ENCODE measurements at places on chromosomes 7 and 10.
A peak's percentile ranks its signal among the peaks of the same experiment; 100 is the strongest.

DNA sequence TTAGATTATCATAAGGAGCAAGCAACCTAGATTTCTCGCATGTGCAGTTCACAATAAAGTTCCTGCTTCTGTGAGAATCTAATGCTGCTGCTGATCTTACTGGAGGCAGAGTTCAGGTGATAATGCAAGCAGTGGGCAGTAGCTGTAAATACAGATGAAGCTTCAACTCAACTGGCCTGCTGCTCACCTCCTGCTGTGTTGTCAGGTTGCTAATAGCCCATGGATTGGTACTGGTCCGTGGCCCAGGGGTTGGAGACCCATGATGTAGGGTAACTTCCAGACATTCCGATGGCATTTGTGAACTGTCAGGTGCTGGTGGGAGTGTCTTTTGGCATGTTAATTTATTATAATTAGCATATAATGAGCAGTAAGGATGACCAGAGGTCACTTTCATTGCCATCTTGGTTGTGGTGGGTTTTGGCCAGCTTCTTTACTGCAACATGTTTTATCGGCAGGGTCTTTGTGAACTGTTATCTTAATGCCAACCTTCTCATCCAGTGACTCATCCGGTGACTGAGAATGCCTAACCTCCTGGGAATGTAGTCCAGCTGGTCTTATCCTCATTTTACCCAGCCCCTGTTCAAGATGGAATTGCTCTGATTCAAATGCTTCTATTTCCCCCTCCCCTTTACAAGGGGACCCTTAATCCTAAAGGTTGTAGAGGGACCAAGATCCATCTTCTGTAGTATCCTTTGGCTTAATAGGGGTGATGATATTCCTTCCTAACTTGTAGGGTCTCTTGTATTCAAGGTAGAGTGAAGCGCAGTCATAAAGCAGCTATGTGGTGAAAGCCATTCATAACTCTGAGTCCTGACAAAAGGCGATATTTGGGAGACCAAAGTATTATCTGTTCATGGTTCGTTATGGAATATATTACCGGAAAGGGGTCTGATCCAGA, 165.8 kb downstream of the CCSER2 start:
- DNase-seq, result no peak

GRCh38 chr10:47040041-47040491, 128.8 kb downstream of the PTPN20 start:
- DNase-seq, result no peak

DNA sequence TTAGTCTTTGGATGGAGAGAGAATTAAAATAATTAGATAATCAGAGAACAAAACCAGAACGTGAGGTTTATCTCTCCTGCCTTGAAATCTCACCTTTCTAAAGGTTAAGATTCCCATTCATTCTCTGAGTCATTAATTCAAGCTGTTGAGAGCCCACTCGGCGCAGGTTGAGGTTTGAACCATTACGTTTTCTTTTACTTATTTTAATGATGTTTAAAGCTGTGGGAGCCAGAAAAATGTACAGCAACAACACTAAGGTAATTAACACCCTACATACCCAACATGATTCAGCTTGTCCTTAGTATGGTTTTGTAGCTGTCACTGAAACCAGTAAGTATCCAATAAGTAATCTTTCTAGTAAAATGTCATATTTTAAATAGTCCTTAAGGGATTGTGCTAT, 153.0 kb upstream of the ANK3 start:
- DNase-seq, result no peak

GRCh38 chr10:131002031-131002861, 309.3 kb downstream of the TCERG1L start:
- DNase-seq, result no peak

DNA sequence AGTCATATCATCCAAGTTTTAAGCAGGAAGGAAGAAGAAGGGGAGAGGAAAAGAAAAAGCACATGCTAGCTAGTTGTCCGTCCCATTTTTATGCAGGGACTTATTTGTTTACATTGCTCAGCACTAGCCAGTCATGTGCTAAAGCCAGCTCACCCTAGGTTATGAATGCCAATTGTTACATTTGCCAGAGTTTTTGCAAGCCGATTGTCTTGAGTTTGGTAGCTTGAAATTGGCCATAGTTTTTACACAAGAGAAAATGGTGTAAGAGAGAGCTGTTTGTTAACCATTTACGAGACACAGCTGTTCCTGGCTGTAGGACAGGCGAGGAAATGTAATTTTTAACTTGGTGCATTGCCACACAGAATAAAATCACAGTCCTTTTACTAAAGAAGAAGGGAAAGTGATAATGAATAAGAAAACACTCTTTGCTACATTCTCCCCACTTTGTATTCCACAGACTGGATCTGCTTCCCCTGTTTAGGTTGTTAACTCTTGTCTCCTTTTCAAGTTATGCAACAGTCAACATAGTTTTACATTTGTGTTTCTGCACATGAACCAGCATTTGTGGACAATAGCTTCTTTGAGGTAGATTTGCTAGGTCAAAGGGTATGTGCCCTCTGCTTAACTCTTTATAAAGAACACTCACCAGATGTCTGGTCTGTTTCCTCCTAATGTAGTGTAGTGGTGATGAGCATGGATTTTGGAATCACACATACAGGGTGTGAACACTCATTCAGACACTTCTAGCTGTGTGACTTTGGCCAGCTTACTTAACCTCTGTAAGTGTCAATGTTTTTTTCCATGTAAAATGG, 357.2 kb downstream of the LRMDA start:
- DNase-seq, result no peak

DNA sequence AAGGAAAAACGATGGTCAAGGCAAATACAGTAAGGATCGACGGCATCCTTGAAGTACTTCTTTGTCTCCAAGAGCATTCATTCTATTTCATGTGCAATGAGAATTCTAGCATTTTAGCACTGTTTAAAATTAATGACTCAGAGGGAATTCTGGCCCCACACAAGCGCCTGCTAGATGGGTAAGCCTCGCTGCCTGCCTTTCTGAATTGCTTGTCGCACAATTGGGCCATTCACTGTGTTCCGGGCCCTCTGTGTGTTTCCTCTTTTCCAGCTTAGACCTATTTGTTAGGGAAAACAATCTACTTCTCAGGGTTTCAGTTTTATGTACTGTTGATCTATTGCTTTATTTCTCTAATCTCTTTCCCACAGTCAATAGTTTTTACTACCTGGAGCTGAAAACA, 204.7 kb upstream of the ZNF32 start:
- no peak for DNase-seq

- DNase-seq, result no peak
Measured at GRCh38 chr7:116557066-116557585, 32.3 kb downstream of the CAV1 start.

DNA sequence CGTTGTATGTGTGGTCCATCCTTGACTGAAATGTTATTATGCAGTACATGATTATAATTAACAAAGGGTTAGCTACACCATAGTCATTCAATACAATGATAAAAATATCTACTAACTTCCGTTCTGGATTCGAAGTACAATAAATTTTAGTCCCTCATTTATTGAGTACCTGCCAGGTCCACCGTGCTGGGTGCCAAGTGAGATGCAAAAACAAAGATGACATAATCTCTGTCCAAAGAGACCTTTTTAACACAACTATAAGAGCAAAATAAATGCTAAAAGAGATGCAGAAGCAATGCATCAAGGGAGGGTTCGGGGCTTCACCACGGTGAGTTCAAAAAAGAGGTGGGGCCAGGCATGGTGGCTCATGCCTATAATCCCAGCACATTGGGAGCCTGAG, 33.1 kb downstream of the LAMB1 start:
- no peak for DNase-seq

DNA sequence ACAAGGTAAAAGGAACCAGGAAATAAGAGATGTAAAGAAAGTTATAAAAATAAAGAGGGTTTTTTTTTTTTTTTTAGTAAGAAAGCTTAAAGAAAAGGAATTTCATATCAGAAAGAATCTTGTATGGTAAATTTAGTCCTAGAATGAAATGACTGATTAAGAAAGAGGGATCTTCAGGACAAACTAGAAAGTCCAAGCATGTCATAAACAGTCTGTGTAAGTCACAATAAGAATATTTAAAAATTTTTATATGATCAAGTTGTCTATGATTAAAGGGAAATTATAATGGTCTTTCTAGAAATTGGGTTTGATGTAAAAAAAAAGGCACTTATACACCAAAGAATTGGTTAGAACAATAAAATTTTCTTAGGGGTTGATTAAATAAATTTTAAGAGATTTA, 289.5 kb downstream of the XPNPEP1 start:
- DNase-seq, result no peak

- no peak for DNase-seq
Measured at GRCh38 chr7:77674878-77675277, 21.4 kb upstream of the RSBN1L start.

DNA sequence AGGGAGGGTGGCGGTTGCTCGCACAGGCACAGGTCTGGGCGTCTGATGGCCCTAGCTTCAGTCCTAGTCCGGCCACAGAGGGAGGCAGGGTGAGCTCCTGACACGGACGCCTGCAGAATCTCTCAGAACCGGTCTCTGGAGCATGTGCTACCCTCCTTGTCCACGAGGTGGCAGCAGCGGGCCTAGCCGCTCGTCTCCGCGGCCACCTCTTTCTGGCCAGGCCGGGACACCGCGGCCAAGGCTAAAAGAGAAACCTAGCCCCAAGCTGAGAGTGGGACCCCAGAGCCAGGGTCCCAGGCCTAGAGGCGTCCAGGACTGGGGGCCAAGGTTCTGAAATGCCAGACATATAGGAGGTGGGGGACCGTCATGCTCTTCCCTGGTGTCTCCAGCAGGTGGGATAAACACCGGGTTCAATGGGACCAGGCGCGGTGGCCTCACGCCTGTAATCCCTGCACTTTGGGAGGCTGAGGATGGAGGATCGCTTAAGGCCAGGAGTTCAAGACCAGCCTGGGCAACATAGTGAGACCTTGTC, 3.2 kb upstream of the LAT2 start:
- peak; percentile 74 for DNase-seq

DNA sequence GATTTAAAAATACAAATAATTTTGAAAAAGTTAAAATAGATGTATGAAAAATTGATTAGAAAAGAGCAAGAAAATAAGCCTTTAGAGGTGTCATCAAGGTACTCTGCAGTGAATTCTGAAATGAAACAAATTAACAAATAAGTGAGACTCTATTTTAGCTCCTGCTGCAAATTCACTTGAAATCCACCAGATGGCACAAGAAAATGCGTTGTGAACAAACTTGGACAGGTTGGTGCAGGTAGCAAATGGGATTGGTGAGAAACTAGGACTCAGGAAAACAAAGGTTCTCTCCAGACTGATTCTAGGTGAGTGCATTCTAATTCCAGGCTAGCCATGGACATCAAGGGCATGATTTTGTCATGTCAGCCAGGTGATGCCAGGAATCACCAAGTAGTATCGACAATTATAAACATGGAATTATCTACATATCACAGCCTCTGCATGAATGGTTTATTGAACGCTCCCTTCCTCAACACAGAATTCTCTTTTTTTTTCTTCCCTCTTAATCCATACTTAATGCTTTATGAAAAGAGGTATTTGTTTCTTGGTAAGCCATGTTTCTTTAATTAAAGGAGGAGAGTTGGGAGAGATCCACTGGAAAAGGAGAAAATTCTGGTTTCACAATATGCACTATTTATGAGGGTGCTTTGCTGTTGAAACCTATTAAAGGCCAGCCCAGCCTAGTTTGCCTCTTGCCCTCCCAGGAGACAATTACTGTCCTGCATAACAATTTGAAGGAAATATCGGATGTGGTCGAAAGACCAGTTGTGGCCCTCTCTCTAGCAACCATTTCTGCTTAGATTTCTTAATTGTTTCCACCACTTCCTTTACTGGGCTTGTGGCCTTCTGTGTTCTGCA, 118.1 kb downstream of the ZNF365 start:
- no peak for DNase-seq

- no peak for DNase-seq
Measured at GRCh38 chr10:110860576-110861241, 11.0 kb upstream of the PDCD4 start.

DNA sequence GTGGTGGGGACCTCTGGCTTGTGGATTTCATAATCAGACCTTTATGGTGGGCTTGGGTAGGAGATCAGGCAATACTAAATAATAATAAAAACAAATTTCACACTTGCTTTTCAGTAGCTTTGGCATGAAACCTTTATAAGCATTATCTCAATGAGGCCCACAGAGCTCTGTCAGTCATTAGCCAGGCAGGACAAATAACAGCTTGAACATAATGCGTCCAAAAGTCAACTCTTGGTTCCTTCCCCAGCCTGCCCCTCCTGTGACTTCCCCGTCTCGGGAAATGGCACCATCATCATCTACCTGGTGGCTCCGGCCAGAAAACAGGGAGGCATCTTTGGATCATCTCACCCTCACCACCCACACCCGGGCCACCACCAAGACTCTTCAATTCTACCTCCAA, 40.8 kb downstream of the KCTD7 start:
- no peak for DNase-seq

GRCh38 chr7:77399816-77400215, 16.3 kb downstream of the GSAP start:
- DNase-seq, result no peak

GRCh38 chr7:43754596-43754995, 3.9 kb upstream of the BLVRA start:
- DNase-seq, result no peak

- DNase-seq, result no peak
Measured at GRCh38 chr10:132991706-132992432, 49.5 kb upstream of the CFAP46 start.

DNA sequence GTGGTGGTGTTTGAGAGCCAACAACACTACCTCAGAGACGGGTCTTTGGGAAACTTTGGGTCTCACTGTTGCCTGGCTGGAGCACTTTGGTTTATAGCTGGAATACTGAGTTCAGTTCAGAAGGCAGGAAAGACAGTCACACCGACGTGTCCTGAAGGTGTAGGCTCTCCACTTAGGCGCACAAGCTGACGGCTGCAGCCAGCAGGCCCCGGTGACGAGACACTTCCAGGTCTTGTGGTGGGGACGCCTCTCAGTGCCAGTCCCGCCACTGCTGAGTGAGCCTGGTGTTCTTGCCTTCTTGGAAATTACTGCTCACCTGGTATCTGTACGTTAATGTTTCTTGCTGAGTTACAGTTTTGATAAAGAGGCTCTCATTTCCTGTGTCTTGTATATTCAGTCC, 74.0 kb downstream of the WDR37 start:
- DNase-seq, result no peak

DNA sequence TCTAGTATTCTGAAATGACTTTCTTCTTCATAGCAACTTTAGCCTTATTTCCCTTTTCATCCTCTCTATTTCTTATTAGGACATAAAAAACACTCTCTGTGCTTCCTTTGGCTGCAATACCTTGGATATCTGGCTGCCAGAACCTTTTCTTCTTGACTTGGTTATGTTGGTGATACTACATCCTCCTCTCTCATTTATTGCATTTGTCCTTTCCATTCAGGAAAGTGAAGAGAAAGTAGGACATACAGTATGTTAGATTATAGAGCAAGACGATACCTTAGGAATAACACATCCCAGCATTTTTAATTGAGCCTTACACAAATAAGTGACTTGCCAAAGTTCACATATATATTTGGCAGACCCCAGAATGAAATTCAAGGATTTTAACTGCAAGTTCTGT, 210.1 kb upstream of the PPP1R3A start:
- no peak for DNase-seq

GRCh38 chr10:91042069-91042468, 121.2 kb upstream of the ANKRD1 start:
- no peak for DNase-seq

- no peak for DNase-seq
Measured at GRCh38 chr7:42099470-42100155, 137.4 kb downstream of the GLI3 start.

Data from stimulated activated CD8-positive, alpha-beta memory T cell treated with anti-CD3 and anti-CD28 coated beads, Interleukin-4, amount 100 ng/mL, for 24 hours (primary cell).